GM23338 (cell line): ENCODE measurements at places on chromosomes 7 and 10.

GRCh38 chr7:96196676-96197075, 125.2 kb downstream of the SLC25A13 start:
- no peak for DNase-seq

DNA sequence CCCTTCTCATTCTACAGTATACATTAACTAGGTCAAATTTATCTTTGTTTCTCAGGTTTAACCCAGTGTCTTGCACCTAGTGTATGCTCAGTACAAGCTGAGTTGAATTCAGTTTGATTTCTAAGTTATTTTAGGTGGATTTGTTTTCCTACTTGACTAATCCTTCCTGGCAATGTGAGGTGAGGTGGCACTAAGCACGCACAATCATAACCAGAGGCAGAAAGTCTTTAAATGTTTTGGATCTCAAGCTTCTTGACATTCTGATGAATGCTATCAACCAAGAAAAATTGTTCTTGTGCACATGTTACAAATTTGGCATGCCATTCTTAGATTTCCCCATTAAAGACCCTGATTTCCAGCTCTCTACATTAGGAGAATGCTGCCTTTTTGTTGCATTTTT, 3.2 kb downstream of the BZW2 start:
- no peak for DNase-seq

DNA sequence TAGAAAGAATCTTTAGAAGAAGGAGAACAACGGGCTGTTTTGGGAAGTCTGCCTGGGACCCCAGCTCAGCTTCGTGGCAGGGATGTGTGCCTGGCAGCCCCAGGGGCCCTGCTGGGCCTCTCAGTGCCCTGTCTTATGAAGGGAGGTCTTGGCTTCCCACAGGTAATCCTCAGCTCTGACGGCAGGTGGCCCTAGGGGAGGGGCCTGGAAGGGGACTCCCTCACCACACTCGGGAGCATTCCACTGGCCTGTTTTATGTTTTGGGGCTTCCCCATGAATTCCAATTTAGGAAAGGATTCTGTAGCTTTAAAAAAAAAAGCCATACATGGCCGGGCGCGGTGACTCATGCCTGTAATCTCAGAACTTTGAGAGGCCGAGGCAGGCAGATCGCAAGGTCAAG, 3.0 kb upstream of the DMBT1 start:
- DNase-seq = peak; percentile 30

DNA sequence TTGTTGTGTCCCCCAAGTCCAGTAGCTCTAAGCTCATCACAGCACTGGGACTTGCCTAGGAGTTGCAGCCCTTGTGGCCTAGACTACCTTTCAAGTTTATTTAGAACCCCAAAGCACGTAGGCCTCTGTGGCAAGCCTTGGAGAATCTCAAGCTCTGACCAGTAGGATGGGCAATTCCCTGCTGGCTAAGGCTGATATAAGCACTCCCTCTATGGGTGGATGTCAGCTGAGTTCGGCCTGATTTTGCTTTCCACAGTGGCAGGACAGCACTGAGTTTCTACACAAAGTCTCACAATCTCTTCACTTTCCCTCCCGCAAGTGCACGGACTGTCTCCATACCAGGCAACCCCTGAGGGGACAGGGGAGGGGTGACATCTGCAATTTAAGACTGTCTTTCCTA, 886.4 kb upstream of the LRRN3 start:
- peak; percentile 73 for DNase-seq

DNA sequence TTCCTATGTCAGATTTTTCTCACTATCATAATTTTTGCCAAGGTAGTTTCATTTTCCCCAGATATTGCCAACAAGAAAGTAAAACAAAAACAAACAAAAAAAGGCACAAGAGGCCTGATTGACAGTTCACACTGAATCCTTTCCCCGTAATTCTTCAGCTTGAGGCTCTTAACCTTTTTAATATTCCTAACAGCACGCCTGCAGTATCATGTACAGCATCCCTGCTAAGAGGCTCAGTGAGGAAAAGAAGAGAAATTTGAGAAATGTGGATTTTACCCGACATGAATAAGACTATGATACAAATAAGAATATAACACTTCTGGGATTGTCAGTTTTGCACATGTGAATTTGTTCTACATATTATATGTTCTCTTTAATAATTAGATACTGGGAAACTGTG, 182.4 kb upstream of the CDK1 start:
- no peak for DNase-seq

GRCh38 chr7:118245267-118246040, 20.9 kb downstream of the ANKRD7 start:
- DNase-seq = no peak

DNA sequence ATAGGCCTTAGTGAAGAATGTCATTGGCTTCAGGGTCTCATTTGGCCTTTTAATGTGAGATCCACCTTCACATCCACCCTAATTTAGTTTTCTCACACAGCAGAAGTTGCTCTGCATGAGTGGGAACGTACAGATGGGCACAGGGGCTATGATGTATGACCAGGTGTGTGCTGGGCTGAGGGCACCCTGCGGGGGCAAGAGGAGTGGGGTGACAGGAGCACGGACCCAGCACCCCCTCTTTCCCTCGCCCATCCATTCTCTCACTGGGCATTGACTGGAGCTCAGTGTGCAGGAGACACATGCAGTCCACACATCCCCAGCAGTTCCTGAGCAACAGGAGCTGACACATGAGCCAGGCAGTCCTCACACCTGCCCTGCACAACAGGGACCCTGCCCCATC, 95.1 kb upstream of the PPP2R2D start:
- DNase-seq = no peak

DNA sequence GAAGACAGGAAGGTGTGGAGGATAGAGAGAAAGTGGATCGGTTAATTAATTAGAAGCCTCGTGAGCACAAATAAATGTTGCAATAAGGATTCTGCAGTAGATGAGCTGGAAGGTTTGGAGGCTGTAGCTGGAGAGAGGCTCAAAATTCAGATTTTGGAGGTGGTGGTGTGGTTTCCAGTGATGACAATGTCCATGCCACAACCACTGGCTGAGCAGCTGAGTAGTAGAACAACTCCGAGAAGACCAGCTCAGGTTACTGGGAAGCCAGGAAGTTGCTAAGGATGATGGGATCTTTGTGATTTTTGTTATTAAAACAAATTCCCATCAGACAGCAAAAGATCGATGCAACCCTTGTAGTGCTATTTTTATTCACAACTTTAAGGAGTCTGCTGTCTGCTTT, 7.7 kb downstream of the SLC26A4 start:
- DNase-seq = no peak

DNA sequence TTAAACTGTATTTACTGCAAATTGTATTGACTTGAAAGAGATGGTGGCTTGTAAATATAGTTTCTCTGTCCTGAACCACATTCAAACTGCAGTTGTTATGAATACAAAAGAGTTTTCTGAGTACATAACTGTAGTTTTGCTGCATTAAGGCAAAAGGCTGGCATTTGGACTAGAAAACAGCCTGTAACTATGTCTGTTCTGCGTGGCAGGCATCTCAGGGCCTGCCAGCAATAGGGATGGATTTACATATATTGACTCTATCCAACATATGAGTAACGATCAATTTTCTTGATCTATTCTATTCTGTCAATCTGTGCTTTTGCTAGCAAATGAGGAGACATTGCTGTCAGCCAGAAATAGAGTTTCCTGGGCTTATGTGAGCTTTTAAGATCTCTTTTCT, 174.6 kb downstream of the TMEM26 start:
- no peak for DNase-seq

DNA sequence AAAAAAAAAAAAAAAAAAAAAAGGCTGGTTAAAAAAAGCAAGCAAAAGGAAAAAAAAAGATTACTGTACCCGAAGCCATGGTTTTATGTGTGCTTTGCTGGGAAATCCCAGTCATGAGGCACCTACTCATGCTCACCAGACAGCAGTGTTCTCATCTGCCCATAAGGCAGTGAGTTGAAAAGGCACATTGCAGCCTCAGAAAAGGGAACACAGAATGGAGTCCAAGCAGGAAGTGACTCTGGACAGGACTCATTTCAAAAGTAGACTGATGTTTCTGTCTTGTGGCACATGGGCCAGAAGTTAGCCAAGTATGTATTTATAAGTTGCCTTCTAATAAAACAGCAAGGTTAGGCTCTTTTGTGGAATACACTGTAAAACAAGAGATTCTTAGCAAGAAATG, 40.2 kb downstream of the PDSS1 start:
- no peak for DNase-seq

- peak; percentile 49 for DNase-seq
These were observed 26.0 kb downstream of the PRSS2 start for GRCh38 chr7:142796501-142797390.

DNA sequence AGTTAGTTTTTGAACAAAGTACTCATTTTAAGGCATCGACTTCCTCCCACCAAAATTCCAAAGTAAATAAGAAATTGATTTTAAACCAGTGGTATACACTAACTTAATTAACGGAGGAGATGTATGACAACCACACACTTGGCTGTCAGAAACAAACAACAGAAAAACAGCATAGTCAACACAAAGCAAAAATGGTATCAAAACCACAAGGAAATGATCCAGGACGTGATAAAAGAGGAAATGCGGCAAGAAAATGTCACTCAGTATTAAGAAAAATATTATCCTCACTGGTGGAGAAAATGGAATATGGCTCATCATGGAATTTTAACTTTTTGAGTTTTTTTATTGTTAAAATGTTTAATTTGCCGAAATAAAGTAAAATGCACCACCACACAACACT, 17.5 kb downstream of the KIAA1549 start:
- no peak for DNase-seq

- DNase-seq = no peak
These were observed 196.9 kb upstream of the PPP2R2D start for GRCh38 chr10:131703941-131704340.

GRCh38 chr7:130946114-130946513, 212.1 kb upstream of the KLF14 start:
- DNase-seq = no peak

DNA sequence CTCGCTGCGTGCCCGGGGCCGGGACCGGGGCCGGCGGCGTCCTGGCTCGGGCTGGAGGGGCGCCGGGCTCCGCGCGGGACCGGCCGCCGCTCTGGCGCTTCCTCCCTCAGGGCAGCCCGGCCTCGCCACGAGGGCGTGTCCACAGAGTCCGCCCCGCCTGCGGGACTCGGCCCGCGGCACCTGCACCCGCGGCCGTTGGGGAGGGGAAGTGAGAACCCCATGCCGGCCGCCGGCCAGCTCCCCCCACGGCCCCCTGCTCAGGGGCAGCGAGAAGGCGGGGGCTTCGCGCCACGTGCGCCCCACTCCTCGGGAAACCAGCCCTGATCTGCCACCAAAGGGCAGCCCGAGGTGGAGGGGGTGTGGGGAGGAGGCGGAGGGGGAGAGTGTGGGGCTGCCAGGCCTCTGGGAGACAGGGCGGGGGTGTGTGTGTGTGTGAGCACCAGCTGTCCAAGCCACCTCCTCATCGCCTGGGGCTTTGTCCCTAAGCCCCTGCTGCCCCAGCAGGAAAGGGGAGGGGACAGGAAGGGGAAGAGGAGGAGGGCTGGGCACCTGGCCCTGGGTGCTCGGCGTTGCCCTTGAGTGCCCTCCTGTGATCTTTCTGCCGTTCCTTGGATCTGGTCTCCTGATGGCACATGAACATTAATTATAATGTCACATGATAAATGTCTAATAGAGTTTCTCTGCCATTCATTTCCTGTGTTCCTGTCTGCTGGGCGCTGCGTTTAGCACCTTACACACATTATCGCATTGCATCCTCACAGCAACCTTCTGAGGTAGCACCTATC, at the start of gene PIK3AP1:
Gene PIK3AP1, minus strand, starts transcription at position 93 of the 785 bp plus-strand sequence. CDS start 120 bp downstream, outside the sequence.
- peak; percentile 75 for DNase-seq

DNA sequence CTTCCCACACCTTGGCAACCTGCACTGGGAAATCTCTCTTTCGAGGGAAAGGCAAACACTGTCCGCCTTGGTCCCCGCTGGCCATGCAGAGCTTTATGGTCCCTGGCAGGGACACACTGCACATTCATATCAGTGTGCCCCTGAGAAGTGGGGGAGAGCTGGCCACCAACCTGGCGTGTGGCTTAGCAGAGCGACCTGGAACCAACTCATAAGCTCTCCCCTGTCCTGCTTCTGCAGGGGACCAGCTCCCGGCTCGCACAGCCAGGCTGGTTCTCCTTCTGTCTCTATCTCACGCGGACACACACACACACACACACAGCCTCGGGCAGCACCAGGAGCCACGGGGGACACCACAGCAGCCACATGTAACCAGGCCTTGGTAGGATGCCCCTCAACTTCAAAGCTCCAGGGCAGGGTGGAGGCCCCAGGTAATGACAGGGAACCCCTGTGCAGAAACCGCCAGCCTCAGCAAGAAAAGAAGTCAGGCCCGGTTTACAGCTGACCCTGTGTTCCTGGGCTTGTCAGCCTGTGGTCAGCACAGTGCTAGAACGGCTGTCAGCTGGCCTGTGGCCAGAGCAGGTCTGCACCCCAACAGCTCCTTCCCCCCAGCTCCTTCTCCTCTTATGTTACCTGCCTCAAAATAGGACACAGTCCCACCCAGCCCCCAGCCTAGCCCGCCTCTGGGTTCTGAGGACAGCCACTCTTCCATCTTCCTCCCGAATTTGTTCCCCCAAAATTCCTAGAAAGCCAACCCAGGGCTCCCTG, 69.3 kb downstream of the OAT start:
- DNase-seq = no peak

GRCh38 chr10:15084502-15084922, 4.1 kb downstream of the ACBD7 start:
- peak; percentile 92 for DNase-seq

GRCh38 chr7:126780993-126781392, 471.7 kb downstream of the GRM8 start:
- no peak for DNase-seq

DNA sequence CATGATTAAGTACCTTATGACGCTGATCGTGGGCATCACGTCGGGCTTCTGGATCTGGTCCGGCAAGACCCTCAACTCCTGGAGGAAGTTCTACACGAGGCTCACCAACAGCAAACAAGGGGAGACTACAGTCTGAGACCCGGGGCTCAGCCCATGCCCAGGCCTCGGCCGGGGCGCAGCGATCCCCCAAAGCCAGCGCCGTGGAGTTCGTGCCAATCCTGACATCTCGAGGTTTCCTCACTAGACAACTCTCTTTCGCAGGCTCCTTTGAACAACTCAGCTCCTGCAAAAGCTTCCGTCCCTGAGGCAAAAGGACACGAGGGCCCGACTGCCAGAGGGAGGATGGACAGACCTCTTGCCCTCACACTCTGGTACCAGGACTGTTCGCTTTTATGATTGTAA, 2.5 kb downstream of the FZD1 start:
- peak; percentile 18 for DNase-seq
